IgD-negative memory B cell (primary cell): ENCODE measurements at places on chromosomes 11 and 22. TPM values are rescaled to one million over a fixed set of nuclear protein-coding genes. Genes with fewer than 3 reads are reported as not detected.

The SLC5A4 gene
- not detected for polyA plus RNA-seq

The SMC1B gene
- polyA plus RNA-seq: not detected

The SLC29A2 gene
- polyA plus RNA-seq: 3.0 TPM

The FOLH1 gene
- not detected for polyA plus RNA-seq

The SLC3A2 gene
- polyA plus RNA-seq: 111 TPM
